ENCODE measurements at places on chromosomes 5 and 9. TPM values are rescaled to one million over a fixed set of nuclear protein-coding genes. Genes with fewer than 3 reads are reported as not detected.

The PLPP1 gene
- 87.8 TPM for total RNA-seq

The FOXD4 gene
- total RNA-seq = not detected

The RNF208 gene
- 18.1 TPM for total RNA-seq

The SPINK7 gene
- total RNA-seq = not detected

The SPINK4 gene
- not detected for total RNA-seq

The DMRT2 gene
- total RNA-seq = not detected

The DBH gene
- total RNA-seq = not detected

The PAEP gene
- not detected for total RNA-seq

The HAVCR1 gene
- not detected for total RNA-seq

The SHOC1 gene
- not detected for total RNA-seq

The TMEM232 gene
- 1.7 TPM for total RNA-seq

The IL33 gene
- 50.1 TPM for total RNA-seq

The MEF2C gene
- total RNA-seq = 48.3 TPM

The TERT gene
- not detected for total RNA-seq

The PITX1 gene
- not detected for total RNA-seq

The RAPGEF6 gene
- 8.4 TPM for total RNA-seq

The FGF1 gene
- 39.9 TPM for total RNA-seq

The SPAAR gene
- total RNA-seq = 7.6 TPM

The PIP5K1B gene
- total RNA-seq = 47.0 TPM

The ANKRD18A gene
- 5.0 TPM for total RNA-seq

The SLC34A1 gene
- not detected for total RNA-seq

The COL23A1 gene
- total RNA-seq = 5.5 TPM

The UHRF2 gene
- total RNA-seq = 18.1 TPM

The LCN10 gene
- 20.1 TPM for total RNA-seq

The FBXO38 gene
- total RNA-seq = 33.5 TPM

The OR1J2 gene
- not detected for total RNA-seq

The OLFML2A gene
- 19.4 TPM for total RNA-seq

The PCDHGB6 gene
- total RNA-seq = 5.2 TPM

The FBP1 gene
- 3.5 TPM for total RNA-seq

The FAM153A gene
- total RNA-seq = 5.2 TPM

The PCDHGC3 gene
- total RNA-seq = 39.1 TPM

The FOXD4L6 gene
- total RNA-seq = not detected

The HSPA4 gene
- total RNA-seq = 68.0 TPM

The ADGRD2 gene
- not detected for total RNA-seq

The CDKN2B-AS1 gene
- 0.13 TPM for total RNA-seq

The TGFBR1 gene
- total RNA-seq = 17.3 TPM

The SNX2 gene
- 37.3 TPM for total RNA-seq

The PDGFRB gene
- total RNA-seq = 68.3 TPM

The DIRAS2 gene
- total RNA-seq = not detected

The TAL2 gene
- total RNA-seq = not detected

The FAM200C gene
- total RNA-seq = 2.1 TPM

The SLC25A25 gene
- total RNA-seq = 29.8 TPM

The UGT3A1 gene
- not detected for total RNA-seq

The DOCK2 gene
- 17.2 TPM for total RNA-seq

The GRIN1 gene
- not detected for total RNA-seq

The MYMK gene
- not detected for total RNA-seq

The CYSRT1 gene
- total RNA-seq = 0.62 TPM

The TMC1 gene
- 0.27 TPM for total RNA-seq

All from left cardiac atrium (tissue), 4 donors.